Pancreas (tissue), 10 donors: ENCODE measurements at places on chromosomes 13 and 19. TPM values are rescaled to one million over a fixed set of nuclear protein-coding genes. Genes with fewer than 3 reads are reported as not detected.

Gene IGFL1
- not detected for polyA plus RNA-seq

Gene RB1
- 5.0 TPM for polyA plus RNA-seq

Gene ZNF497
- polyA plus RNA-seq = 4.7 TPM

Gene ZNF575
- polyA plus RNA-seq = 1.1 TPM

Gene CLDND2
- polyA plus RNA-seq = 4.3 TPM

Gene KLK12
- not detected for polyA plus RNA-seq

Gene RAP2A
- polyA plus RNA-seq = 3.0 TPM
